ENCODE measurements at places on chromosomes 2 and 18.

DNA sequence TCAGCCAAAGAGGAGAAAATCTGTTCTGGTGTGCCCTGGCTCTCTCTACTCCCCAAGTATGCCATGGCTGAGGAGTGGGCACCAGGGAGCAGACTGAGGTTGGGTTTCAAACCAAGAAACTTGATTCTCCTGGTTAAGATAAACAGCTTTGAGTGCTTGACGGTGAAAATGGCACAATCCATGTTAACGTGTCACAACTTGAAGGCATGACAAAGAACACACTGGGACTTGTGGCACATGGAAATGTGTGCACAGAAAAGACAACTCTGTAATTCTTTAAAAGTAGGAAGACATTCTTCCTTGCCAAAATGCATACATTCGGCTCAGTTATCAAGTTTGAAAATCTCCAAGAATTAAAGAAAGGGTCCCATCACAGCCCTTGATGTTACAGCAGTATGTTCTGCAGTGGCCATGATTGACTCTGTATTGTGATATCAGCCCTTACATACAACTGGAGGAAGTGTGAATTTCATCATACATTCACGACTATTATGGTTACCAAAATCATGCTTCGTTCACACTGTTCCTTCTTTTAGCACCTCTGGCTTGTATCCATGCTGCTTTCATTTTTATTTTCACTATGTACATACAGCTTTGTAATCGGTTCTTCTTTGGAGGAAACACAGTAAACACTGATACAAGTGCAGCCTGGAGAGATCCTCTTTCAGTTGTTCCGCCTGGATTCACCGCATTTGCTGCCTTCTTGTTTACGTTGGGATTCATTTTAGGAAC lies 15.6 kb upstream of the ACTG2 start:
- H3K27ac ChIP-seq, result no peak overlapping the region
- H3K36me3 ChIP-seq, result no peaks in the 10 kb centered on the region
- DNase-seq, result no peak
- no peaks in the 10 kb centered on the region for H3K4me1 ChIP-seq

- H3K4me1 ChIP-seq, result no peaks in the 10 kb centered on the region
- no peaks in the 10 kb centered on the region for H3K36me3 ChIP-seq
- peaks cover 5% of the 10 kb centered on the region for H3K27me3 ChIP-seq
- no peak overlapping the region for H3K27ac ChIP-seq
Measured at GRCh38 chr2:96099861-96100798, 16.2 kb downstream of the ADRA2B start.

GRCh38 chr18:79394534-79395307 lies 1.0 kb upstream of the NFATC1 start:
- peaks cover 24% of the 10 kb centered on the region for H3K4me1 ChIP-seq
- H3K36me3 ChIP-seq, result no peaks in the 10 kb centered on the region
- H3K4me3 ChIP-seq, result peak overlapping the region; percentile 89
- no peak for DNase-seq
- no peak overlapping the region for H3K27ac ChIP-seq
- H3K27me3 ChIP-seq, result peaks cover 18% of the 10 kb centered on the region

- H3K27me3 ChIP-seq, result peaks cover 66% of the 10 kb centered on the region
- no peak overlapping the region for H3K4me3 ChIP-seq
- H3K27ac ChIP-seq, result no peak overlapping the region
- H3K36me3 ChIP-seq, result no peaks in the 10 kb centered on the region
Measured at GRCh38 chr2:227606476-227606875, 7.8 kb downstream of the SCYGR2 start.

GRCh38 chr18:42114310-42114943 lies 159.4 kb downstream of the PIK3C3 start:
- peaks cover 13% of the 10 kb centered on the region for H3K4me1 ChIP-seq
- peaks cover 9% of the 10 kb centered on the region for H3K36me3 ChIP-seq
- H3K27me3 ChIP-seq, result peaks cover 12% of the 10 kb centered on the region

GRCh38 chr2:216658757-216659156 lies 25.5 kb downstream of the IGFBP2 start:
- H3K27ac ChIP-seq, result no peak overlapping the region
- no peak for DNase-seq
- no peaks in the 10 kb centered on the region for H3K36me3 ChIP-seq
- peaks cover 40% of the 10 kb centered on the region for H3K27me3 ChIP-seq

DNA sequence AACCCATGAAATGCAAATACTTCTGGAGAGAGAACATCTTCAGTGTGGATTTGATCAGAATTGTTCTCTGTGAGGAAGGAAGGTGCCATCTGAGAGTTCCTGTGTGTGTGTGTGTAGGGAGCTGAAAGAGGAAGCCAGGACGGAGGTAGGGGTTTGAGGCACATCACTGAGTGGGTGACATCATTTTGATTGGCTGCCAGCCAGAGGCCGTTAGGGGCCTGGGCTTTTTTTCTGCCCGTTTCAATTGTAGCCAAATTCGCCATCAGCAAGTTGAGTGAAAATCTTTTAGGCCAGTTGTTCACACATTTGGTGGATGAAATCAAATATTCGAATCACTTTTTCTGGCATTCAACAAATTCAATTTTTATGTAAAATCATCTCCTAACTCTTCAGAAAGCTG lies 48.9 kb downstream of the TSN start:
- no peak overlapping the region for H3K27ac ChIP-seq
- H3K4me3 ChIP-seq, result no peak overlapping the region
- no peaks in the 10 kb centered on the region for H3K4me1 ChIP-seq
- H3K36me3 ChIP-seq, result peaks cover 2% of the 10 kb centered on the region

DNA sequence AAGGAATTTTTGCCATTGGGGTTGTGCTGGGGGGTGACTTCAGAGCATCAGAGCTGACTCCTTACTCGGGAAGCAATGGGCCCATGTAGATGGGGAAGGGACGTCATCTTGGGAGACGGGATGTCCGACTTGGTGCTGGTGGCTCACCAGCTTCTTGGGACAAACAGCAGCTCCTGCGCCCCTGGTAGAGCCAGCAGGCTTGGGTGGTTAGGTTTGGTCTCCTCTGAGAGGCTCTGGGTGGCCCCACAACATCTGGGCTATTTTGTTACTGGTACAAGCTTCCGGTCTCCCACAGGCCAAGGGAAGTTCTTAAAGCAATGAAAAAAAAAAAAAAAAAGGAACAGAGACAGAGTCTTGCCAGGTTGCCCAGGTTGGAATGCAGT lies 1.8 kb downstream of the NGEF start:
- H3K4me3 ChIP-seq, result no peak overlapping the region
- H3K4me1 ChIP-seq, result no peaks in the 10 kb centered on the region
- H3K27ac ChIP-seq, result no peak overlapping the region
- DNase-seq, result no peak
- peaks cover 9% of the 10 kb centered on the region for H3K27me3 ChIP-seq

DNA sequence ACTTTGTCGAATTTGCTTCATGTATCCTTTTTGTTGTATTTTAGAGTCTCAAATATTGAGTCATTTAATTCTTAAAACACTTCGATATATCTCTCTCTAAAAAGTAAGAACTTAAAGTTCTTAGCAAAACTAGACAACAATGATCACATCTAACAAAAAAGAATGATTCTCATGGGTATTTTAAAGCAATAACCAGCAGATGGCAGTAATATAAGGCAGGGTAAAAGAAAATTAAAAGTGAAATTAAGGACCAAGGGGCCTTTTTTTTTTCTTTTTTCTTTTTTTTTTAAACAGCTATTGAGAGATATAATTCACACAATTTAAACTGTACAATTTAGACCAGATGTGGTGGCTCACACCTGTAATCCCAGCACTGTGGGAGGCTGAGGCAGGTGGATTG lies 9.9 kb upstream of the AOX1 start:
- DNase-seq, result no peak
- H3K4me3 ChIP-seq, result no peak overlapping the region
- no peaks in the 10 kb centered on the region for H3K36me3 ChIP-seq
- H3K4me1 ChIP-seq, result no peaks in the 10 kb centered on the region

DNA sequence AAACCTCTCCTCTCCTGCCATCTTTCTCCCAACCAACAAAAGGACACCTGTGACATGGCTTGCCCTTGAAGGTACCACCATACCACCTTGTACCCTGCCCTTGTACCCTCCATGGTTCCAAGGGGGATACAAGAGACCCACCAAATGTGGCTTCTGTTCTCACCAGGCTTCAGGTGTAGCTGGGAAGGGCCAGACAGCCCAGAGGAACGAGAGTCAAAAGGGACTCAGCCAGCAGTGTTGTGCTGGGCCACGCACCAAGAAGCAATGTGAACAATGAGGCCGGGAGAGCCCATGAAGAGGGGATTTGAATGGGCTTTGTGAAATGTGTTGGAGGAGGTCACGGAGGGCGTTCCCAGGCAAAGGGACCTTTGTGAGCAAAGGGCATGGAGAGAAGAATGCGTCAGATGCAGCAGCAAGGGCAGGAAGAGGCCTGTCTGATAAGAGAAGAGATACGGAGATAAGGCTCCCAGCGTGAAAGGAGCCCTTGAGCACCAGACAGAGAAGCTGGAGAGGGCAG lies 48.6 kb downstream of the PLB1 start:
- no peak for DNase-seq
- peak overlapping the region; percentile 93 for H3K27ac ChIP-seq
- no peaks in the 10 kb centered on the region for H3K36me3 ChIP-seq
- no peaks in the 10 kb centered on the region for H3K27me3 ChIP-seq
- H3K4me1 ChIP-seq, result peaks cover 20% of the 10 kb centered on the region

- DNase-seq, result no peak
- no peak overlapping the region for H3K4me3 ChIP-seq
- no peaks in the 10 kb centered on the region for H3K4me1 ChIP-seq
- H3K27me3 ChIP-seq, result peaks cover 8% of the 10 kb centered on the region
- H3K36me3 ChIP-seq, result no peaks in the 10 kb centered on the region
Measured at GRCh38 chr18:62384068-62384467, 59.0 kb downstream of the TNFRSF11A start.

GRCh38 chr2:203360833-203361430 lies 32.7 kb downstream of the ABI2 start:
- DNase-seq, result no peak
- no peak overlapping the region for H3K4me3 ChIP-seq
- H3K4me1 ChIP-seq, result peaks cover 4% of the 10 kb centered on the region
- peaks cover under 1% of the 10 kb centered on the region for H3K36me3 ChIP-seq

DNA sequence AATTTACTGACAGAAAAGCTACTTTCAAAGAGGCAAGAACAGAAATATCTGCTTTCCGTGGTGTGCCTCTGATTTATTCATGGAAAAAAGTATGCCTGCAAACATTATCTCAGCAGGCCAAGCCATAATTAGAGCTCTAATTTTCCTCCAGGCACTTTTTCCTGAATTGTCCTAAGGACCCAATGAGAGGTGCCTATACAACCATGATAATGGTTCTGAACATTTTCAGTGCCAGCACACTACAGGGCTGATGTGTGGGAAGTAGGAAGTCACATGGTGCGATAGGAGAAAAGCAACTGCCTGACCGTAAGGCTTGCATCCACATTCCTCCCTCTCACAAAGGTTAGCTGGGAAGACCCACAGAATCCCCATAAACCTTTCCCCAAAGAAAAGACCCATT lies 45.9 kb upstream of the EGR4 start:
- H3K27ac ChIP-seq, result no peak overlapping the region
- H3K4me3 ChIP-seq, result no peak overlapping the region
- no peaks in the 10 kb centered on the region for H3K4me1 ChIP-seq
- no peak for DNase-seq
- no peaks in the 10 kb centered on the region for H3K27me3 ChIP-seq

- peaks cover 7% of the 10 kb centered on the region for H3K36me3 ChIP-seq
- H3K4me1 ChIP-seq, result peaks cover 9% of the 10 kb centered on the region
- no peak for DNase-seq
- no peaks in the 10 kb centered on the region for H3K27me3 ChIP-seq
- H3K4me3 ChIP-seq, result no peak overlapping the region
Measured at GRCh38 chr2:151481744-151482143, 72.0 kb downstream of the RIF1 start.

DNA sequence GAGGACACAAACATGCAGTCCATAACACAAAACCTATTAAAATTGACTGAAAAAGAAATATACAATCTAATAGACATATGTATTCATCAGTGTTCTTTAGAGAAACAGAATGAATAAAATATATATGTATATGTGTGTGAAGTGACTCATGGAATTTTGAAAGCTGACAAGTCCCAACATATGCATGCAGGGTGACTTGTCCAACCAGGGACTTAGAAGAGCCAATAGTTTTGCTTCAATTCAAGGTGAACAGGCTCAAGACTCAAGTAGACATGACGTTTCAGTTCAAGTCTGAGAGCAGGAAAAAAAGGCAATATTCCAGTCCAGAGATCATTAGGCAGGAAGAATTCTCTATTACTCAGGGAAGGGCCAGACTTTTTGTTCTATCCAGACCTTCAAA lies 271.2 kb upstream of the SETBP1 start:
- H3K36me3 ChIP-seq, result no peaks in the 10 kb centered on the region
- H3K27me3 ChIP-seq, result no peaks in the 10 kb centered on the region
- H3K4me3 ChIP-seq, result no peak overlapping the region
- no peak for DNase-seq

DNA sequence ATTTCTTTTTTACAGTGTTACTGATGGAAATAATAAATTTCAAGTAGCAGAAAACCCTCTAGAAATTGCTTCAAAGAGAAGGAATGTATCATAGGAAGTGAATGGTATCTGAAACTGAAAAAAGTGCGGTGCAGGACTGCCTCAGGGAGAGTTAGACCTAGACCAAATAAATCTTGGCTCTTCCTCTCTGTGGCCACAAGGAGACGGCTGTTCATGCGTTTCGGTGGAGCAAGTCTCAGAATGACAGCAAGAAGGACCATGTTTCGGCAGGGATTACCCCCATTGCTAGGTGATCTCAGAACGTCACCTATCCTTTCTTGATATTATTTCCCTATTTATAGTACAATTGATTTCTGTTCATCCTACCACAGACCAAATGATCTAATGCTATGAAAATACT lies 522.3 kb downstream of the SOX11 start:
- DNase-seq, result no peak
- no peak overlapping the region for H3K27ac ChIP-seq
- no peaks in the 10 kb centered on the region for H3K27me3 ChIP-seq
- H3K4me3 ChIP-seq, result no peak overlapping the region

DNA sequence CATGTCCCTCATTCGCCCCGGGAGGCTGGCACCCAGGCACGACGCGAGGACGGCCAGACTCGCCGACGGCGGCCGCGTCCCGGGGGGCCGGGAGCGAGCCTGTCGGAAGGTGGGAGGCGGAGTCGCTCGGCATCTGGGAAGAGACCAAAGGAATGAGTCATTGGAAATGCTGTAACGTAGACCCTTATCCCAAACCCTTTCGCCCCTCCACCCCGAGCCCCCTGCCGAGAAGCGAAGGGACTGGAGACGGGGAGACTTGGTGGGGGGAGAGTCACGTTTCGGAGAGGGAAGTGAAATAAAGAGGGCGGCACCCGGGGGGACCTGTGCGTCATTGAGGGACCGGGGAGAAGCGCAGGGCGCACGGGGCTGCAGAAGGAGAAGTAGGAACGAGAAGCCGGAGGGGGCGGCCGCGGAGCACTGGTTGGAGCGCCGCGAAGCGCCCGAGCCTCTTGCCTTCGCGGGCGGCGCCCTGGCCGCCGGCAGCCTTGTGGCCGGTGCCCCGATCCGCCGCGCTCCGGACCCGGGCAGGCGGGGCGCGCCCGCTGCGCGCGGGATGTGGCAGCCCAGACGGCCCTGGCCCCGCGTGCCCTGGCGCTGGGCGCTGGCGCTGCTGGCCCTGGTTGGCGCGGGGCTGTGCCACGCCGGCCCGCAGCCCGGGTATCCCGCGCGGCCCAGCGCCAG lies at the start of gene EMILIN2:
Gene EMILIN2 (plus strand): TSS at position 371 of the 681 bp plus-strand sequence. CDS start 183 bp downstream, at position 554.
- DNase-seq, result no peak
- peaks cover 37% of the 10 kb centered on the region for H3K27me3 ChIP-seq
- H3K4me1 ChIP-seq, result peaks cover 16% of the 10 kb centered on the region

- no peaks in the 10 kb centered on the region for H3K27me3 ChIP-seq
- peaks cover 16% of the 10 kb centered on the region for H3K36me3 ChIP-seq
- H3K4me1 ChIP-seq, result peaks cover 13% of the 10 kb centered on the region
- H3K4me3 ChIP-seq, result no peak overlapping the region
Measured at GRCh38 chr2:232261776-232262175, 116.8 kb upstream of the ALPP start.
